ENCODE measurements at places on chromosomes 5 and 9.

DNA sequence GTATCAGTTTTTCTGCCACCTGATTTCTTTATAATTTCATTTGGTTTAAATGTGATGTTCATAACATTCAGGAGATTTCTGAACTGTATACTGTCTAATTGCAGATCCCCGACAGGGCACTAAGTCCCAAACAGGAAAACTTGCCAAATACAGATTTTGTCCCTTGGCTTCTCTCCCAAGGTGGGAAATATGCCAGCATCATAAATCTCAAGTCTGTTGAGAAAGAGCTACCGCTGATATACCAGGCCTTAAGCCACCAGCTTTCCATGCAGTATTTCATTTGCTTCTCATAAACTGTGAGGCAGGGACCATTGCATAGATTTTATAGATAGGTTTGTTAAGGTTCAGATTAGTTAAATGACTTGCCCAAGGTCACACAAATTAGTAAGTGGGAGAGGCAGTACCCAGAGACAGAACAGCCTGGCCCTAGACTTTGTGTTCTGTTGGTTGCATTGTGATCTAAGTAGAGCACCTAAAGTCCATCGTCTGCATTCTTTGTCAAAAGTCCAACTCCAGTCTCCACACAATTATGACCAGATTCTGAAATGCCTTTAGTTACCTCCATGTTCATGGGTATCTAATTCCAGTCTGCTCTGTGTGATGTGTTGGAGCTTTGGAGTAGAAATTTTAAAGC is 16.2 kb downstream of the GPR21 start:
- DNase-seq = no peak

DNA sequence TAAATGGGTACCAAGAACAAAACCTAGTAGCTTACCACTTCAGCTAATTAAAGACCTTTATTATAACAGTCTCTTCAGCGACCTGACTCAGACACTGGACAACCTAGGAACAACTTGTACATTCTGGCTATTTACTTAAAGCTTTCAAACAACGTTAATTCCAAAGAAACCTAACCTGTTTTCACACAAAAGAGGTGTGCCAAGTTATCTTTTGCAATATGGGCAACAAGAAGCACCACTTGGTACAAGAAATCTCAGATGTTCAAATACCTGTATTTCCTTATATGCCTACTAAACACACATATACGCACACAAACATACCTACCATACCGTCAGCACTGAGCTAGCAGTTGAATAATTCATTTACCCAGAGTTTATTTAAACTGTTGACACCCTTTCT is 23.0 kb downstream of the RNF145 start:
- DNase-seq = no peak

DNA sequence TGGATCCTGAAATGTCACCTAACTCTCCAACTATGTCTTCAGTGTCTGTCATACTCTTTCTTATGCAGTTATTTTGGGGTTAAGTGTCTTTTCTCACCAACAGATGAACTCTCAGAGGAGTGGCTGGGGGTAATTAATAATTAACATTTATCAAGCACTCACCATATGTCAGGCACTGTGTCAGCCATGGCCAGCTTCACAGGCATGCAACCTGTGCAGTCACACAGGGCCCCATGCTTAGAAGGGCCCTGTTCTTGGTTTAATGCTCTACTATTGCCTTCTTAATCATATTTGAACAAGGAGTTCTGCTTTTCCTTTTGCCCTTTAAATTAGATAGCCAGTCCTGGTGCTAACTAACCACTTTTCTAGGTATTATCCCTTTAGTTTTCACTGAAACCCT is 3.4 kb upstream of the GRPEL2 start:
- DNase-seq = no peak

DNA sequence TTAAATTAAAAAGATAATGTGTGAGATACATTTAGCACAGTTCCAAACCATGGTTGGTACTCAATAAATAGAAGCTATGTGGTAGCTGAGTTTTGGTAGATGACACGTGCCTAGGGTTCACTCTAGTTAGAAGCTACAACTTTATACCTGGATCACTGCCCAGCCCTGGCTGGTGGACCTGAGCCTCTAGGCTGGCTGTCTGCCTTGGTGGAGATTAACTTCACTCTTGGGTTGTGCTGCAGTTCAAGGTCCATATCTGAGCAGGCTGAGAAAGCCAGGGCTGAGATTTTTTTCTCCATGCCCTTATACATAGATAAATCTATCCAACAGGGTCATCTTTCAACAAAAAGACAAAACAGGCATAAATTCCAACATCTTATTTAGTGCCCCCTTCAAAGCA is 44.6 kb upstream of the SPDL1 start:
- no peak for DNase-seq

DNA sequence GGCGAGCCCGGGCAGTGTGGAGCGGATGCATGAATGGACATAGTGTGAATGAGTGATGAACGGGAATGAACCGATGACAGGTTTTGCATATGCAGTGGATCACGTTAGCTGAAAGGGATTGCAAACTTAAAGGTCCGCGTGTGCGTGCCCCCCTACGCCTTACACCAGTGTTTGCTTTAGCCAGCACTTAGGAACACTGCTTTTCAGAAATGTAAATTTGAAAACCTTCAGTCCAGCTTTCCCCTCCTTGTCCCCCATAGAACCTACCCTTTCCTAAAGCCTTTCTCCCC is 692 bp downstream of the PSAT1 start:
- DNase-seq = no peak

GRCh38 chr5:148626986-148627385 is 27.3 kb downstream of the HTR4 start:
- DNase-seq = no peak

GRCh38 chr9:109314011-109314531 is 6.8 kb downstream of the EPB41L4B start:
- DNase-seq = no peak

GRCh38 chr9:114282926-114283325 is 40.0 kb upstream of the ORM1 start:
- DNase-seq = peak; percentile 27

DNA sequence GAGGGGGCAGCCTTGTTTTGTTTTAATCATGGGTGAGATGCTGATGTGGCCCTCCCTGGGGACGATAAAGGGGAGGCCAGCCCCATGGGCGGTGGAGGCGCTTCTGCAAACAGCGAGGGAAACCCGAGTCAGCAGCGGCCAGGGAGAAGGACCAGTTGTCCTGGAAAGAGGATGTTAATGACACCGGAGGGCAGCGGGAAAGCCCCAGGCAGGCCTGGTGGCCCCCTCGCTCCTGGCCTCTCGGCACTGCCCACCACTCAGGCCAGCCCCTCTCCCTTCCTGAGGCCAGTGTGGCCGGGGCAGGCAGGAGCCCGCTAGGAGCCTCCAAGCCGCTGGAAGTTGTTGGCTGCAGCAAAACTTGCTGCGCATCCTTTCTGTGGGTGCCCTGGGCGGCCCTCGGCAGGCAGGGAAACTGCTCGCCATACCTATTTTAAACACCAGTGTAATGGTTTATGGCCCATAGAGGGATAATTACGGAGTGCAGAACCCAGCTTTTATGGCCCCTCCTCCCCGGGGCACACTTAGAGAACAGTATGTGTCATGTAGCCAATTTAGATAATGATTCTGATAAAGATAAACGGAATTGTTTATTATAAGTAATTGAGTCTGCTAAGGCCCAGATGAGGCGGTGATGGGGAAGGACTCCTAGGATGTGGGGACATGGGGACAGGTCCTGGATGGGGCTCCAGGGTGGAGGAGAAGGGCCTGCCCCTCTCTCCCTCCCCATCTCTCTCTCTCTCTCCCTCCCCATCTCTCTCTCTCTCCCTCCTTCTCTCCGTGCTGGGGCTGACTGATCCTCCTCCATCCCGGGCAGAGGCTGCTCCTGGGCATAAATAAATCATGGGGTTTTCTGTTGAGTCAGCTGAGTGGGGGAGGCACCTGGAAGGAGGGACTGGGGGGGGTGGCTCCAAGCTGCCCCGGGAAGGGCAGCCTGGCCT is 36.9 kb downstream of the LMX1B start:
- DNase-seq = no peak

DNA sequence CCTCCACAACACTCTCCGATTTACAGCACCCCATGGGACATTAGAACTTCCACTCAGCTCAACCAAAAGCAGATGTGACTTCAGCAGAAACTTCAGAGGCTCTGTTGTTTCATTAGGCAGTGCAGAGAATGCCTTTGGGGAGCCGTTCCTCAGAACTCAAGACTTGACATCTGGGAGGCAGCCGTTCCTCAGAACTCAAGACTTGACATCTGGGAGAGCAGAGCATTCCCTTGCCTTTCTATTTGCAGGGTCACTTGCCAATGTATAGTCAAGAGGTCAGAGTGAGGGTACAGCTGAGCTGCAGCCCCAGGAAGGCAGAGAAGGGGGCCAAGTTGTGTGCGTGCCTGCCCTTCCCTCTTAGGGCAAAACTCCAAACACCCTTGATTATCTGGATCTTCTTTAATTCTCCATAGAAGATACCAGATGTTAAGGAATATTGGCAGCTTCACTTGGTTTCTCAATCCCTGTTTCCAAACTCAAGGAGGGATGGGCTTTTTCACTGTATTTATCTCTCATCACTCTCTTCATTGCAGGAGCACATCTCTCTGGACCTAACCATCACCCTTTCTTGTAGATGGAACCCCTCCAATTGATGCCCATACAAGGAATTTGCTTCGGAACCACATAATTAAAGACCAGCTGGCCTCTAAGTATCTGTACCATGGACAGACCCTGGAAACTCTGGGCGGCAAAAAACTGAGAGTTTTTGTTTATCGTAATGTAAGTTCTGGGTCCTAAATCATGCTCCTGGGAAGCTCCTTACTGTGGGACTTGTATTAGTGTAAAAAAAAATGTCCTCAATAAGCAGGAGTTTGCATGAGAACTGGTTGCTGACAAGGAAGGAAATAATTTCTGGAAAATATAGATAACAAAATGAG is 25.6 kb downstream of the TGFBI start:
- no peak for DNase-seq

GRCh38 chr5:177442066-177442826 is 4.4 kb upstream of the PRR7 start:
- DNase-seq = no peak

DNA sequence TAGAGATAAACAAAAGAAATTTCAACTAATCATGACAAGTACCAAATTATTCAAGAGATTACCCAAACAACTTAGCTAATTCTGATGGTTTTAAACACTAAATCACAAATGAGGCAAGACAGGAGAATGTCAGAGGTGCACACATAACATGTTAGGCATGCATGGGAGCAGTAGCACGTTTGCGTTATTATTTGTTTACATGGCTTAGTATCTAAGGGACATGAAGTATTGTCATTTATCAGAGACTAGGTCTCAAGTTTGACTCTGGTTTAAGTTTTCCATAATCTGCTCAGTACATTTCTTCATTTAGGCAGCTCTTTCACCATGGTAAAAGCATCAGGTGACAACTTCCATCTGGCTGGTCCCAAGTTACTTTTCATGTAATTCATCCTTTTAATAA is 244.1 kb upstream of the TNC start:
- DNase-seq = no peak

DNA sequence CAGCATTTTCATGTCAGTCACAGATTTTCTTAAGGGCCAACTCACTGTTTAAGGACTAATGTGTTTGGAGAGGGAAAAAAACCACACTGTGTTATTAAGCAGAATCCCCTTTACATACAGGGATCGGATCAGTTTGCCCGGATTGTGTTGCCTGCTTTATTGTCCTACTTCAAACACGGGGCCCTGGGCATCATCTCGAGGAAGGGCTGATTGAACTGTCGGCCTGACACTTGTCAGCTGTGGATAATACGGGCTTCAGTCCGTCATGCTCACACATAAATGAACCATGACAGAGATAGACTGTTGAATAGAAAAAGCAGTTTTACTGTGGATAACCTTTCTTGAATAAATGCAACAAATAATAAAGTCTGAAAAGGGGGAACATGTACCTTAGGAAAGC is 325.0 kb downstream of the ZSWIM6 start:
- no peak for DNase-seq

GRCh38 chr5:29134418-29134817 is 2059.1 kb upstream of the CDH6 start:
- DNase-seq = no peak

GRCh38 chr9:37761511-37761910 is 7.9 kb downstream of the TRMT10B start:
- no peak for DNase-seq

Data from activated naive CD8-positive, alpha-beta T cell treated with anti-CD3 and anti-CD28 coated beads, Interleukin-2, amount 50 U/mL, for 24 hours (primary cell).